Esophagus squamous epithelium (tissue), 5 donors: ENCODE measurements at places on chromosomes 2 and 18.

DNA sequence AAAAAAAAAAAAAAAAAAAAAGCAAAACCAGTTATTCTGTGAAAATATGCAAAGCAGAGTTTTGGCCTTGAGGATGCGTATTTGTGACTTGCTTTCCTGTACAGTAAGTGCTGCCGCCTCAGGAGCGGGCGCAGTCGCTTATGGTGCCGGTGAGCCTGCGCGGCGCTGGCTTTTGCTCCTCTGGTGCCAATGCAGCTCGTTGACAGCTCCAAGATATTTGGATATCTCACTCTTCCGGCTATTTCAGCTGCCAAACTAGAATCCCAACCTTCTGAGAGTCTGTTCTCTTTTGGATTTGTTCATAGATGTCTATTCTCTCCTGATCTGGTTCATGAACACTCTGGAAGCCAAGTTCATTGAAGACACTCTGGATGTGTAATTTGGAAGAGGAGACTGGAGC lies 184.1 kb downstream of the AGAP1 start:
- no peak for DNase-seq

DNA sequence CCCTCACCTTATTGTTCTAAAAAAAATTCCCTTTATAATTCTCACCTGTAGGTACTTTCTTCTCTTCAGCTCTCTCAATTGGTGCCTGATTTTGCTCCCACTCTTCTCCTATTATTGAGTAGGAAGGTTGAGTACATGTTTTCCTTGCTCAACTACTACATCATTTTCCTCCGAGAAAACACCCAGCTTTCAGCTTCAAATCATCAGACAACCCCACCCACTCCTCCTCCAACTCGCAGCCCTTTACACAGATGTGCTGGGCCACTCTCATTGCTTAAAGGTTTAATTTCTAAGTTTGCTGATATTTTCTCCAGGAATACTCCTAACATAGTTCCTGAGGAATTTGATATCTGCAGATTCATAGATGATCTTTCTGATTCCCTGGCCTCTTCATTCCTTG lies 734.4 kb upstream of the ZEB2 start:
- no peak for DNase-seq

GRCh38 chr2:211745295-211746097 lies 793.1 kb downstream of the ERBB4 start:
- DNase-seq: no peak

- DNase-seq: no peak
These were observed 103.7 kb upstream of the PXDN start for GRCh38 chr2:1847846-1848598.

- no peak for DNase-seq
These were observed 6.5 kb upstream of the ASIC4 start for GRCh38 chr2:219507581-219508443.

DNA sequence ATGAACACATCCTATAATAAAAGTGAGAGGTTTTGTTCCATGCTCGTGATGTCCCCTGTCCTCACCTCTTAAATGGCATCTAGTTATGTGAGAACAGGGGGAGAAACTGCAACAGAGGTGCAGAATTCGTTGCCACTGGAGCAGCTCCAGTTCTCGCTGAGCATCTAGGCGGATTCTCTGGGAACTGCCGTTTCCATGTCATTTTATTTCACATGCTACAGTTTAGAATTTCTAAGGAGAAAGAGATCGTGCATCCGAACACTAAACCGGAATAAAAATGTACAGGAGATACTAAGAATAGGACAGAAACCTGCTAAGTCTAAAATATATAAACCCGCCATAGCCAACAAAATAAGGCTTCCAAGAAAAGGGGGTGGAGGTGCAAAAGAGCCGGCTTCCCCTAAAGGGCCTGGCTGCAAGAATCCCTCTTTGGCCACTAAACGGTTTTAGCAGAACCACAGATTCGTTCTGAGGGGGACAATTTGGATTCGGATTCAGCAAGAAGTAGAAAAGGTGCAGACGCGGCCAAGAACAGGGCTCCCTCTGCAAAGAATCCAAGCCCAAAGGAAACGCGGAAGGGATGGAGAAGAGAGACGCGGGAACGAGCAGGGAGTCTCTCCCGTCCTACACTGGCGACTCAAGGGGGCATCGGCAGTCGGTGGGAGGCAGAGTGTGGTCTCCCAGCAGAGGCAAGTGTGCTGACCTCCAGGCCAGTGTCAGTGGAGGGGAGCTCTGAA lies 1.3 kb downstream of the TMEM163 start:
- DNase-seq: no peak

DNA sequence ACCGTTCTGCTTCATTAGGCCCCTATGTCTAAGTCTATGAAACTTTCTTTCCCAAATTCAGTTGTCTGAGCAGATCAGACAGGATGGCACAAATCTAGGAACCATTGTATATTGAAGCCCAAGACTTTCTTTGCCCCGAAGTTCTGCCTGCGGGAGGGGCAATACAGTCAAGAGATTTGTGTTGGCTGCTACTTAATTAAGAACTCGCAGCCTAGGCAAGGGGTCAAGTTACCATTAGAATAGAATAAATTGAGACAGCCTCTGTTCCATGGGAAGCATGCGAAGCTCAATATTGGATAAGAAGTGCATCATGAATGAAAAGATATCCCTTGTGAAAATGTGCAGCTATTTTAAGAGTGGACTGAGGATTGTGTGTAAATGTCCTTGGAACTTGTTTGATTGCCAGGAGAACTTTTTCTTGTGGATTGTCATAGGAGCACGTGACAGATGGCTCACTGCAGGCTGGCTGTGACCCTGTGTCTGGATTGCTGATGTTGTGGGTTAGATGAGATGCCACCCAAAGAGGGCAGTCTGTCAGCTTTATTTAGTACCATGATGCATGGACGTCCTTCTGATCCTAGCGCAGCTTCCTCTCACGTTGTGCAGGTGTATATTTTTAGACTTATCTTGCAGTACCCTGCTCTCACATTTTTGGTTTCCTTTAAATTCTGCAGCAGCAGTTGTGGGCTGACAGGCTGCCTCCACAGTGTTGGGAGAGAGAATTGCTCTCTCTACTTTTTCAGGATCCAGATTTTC lies 30.9 kb downstream of the HAUS1 start:
- DNase-seq: no peak

DNA sequence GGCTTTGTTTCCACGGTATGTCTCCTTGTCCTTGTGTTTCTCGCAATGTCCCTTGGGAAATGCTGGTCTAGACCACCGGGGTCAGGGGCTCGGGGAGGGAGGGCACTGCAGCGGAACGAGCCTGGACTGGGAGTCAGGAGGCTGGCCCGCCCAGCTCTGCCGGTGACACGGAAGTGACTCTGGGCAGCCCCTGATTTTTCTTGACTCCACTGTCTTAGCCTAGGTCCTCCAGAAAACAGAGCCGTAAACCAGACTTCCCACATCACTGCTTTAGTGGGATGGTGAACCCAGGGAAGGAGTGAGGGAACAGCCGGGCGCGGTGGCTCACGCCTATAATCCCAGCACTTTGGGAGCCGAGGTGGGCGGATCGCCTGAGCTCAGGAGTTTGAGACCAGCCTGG lies 144.2 kb downstream of the ASB1 start:
- DNase-seq: no peak

DNA sequence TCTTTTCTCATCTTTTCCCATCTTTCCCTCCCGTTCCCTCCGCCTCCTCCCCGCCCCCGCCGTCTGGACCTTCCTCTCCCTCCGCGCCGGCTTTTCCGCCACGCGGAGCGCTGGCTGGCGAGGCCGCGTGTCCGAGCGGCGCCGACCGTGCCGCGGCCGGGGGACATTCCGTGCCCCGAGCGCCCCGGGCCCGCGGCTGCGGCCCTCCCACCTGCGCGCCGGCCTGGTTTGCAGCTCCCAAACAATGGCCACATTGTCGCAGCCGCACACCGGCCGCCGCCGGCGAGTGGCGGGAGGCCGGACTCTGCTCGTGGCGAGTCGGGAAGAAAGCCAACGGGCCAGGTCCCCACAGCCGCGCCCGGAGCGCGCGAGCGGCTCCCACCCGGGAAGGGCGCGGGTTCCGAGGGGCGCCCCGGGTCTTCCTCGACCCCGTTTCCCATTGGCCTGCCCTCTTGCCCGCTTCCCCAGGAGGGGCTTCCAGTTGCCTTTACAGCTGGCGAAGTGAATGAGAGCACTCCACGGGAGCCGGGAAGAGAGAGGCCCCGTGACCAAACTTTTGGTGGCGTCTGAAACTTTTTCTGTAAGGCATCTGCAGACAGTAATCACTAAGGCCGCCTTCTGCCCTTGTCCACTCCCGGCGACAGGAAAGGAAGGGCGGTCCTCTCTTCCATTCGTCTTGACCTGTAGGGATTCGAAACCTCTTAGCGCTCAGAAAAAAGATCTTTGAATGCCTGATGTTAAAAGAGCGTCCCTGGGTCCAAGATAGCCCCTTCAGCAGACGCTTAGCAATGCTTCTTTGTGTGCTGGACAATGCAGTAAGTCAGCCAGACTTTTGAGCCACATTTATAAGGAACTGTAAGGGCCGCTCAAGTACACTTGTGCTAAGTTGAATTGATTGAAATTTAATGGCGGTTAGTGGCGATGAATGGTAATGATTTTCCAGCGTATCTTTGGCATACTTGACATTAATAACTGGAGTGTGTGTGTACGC lies 6.2 kb downstream of the GLI2 start:
- no peak for DNase-seq

GRCh38 chr18:37481491-37481890 lies 84.1 kb downstream of the CELF4 start:
- no peak for DNase-seq

DNA sequence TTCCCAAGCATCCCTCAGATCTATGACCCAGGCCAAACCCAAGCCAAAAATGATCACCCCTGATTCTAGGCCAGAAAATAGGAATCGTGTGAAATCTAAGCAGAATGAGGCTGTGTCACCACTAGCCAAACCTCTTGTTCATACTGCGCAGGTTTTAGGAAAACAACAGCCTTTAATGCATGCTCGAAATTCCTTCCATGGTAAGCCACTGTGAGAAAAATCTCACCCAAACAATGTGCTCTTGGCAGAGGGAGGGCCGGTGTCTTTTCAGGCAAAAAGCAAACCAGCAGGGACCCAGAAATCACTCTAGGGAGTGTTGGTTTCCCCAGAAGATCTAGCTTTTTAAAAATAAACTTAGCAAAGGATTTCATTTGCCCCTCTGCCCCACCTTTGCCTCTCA lies 71.2 kb upstream of the FOSL2 start:
- no peak for DNase-seq

GRCh38 chr18:57687970-57688369 lies 66.3 kb upstream of the NARS1 start:
- DNase-seq: no peak

- DNase-seq: peak; percentile 9
These were observed 30.8 kb downstream of the TBC1D8 start for GRCh38 chr2:101120124-101120996.

DNA sequence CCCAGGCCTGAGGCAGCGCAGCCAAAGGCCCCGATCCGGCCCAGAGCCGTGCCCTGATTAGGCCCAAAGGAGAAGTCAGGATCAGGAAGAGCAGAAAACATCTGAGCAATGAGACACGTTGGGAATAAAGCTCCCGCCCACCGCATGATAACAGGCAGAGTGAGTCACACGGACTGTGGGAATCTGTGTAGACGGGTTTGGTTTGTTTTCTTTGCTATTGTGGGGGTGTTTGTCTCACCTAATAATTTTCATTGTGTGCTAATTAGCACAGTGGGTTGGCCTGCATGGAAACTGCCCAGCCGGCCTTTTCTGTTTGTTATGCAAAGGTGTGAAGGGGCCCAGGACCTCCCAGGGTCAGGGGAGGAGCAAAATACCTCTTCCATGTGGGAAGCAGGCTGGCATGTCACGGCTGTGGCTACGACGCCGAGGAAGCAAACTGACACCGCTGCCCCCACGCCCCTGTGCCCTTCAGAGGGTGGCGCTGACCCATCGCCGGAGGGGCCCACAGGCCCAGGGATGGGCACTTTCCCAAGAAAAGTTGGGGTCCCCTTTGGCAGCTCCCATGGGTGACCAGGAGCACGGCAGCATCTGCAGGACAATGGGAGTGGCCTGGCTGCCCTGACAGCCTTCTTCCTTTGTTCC lies 68.4 kb upstream of the CTDP1 start:
- no peak for DNase-seq

DNA sequence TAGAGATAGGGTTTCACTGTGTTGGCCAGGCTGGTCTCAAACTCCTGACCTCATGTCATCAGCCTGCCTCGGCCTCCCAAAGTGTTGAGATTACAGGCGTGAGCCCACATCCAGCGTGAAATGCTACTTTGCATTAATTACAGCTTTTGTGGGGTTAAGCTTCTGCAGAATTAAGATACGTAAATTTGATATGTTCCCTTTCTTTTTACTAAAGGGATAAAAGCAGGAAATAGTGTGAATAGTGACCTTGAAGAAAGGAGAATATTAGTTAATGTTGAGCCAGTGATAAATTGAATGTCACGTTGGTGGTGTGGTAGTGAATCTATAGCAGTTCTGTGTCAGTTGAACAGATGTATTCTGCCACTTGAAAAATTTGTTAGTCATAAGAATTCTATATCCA lies 16.9 kb downstream of the SMCHD1 start:
- DNase-seq: no peak

- no peak for DNase-seq
These were observed 29.5 kb upstream of the ITGB6 start for GRCh38 chr2:160229591-160229990.

DNA sequence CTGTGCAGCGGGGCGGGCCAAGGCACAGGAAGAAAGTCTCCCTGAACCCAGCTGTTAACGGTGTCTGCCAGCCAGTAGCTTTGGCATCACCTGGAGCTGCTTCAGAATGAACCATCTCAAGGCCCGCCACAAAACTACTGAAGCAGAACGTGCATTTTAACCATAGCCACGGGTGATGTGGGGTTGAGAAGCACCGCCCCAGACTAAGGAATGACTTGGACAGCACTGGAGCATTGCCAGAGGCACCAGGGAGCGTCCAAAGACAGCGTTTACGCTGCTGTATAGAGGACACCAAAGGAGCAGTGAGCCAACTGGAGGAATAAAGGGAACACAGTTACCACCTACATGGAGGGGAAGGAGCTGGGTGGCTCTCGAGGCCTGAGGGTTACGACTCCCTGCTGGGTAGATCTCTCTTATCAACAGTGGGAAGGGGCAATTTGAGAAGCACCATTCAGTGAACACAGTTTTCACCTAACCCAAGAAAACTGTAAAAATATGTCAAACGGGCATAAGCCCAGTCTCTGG lies 28.4 kb upstream of the LONRF2 start:
- no peak for DNase-seq

- no peak for DNase-seq
These were observed 46.5 kb upstream of the SPAG16 start for GRCh38 chr2:213237787-213238186.

DNA sequence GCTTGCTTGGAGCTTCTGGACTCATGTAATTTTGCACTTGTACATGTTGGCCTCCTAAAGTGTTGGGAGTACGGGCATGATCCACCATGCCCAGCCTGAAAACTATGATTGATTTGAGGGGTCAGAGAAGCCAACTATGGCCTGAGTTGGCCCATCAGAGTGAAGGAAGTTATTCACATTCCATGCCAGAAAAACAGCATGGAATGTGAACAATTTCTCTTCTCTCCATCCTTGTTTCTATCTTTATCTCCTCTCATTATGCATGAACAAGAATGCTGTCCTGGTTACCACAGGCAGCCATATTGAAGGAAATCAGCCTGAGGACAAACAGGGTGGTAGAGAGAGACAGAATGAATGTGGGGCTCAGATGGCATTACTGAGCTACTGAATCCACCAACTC lies 3.5 kb upstream of the CD226 start:
- DNase-seq: no peak
